ENCODE measurements at places on chromosomes 16 and 17. TPM values are rescaled to one million over a fixed set of nuclear protein-coding genes. Genes with fewer than 3 reads are reported as not detected.

Gene CIBAR2
- total RNA-seq: not detected

Gene PITPNM3
- 18.2 TPM for total RNA-seq

Gene ZP2
- total RNA-seq: 0.25 TPM

Gene CDH5
- 15.2 TPM for total RNA-seq

Gene BICDL2
- total RNA-seq: 83.9 TPM

Gene GPATCH8
- total RNA-seq: 30.3 TPM

Gene PRAC1
- total RNA-seq: 237 TPM

Gene HOXB8
- 7.4 TPM for total RNA-seq

- no peak overlapping the region for H3K4me3 ChIP-seq
- H3K27me3 ChIP-seq: no peaks in the 10 kb centered on the region
- H3K4me1 ChIP-seq: no peaks in the 10 kb centered on the region
- DNase-seq: no peak
- no peak overlapping the region for H3K27ac ChIP-seq
- H3K36me3 ChIP-seq: no peaks in the 10 kb centered on the region
Observed at GRCh38 chr17:12773153-12773552, 16.1 kb upstream of the ARHGAP44 start.

GRCh38 chr16:50535506-50536257 lies 12.5 kb upstream of the NKD1 start:
- no peak overlapping the region for H3K27ac ChIP-seq
- no peaks in the 10 kb centered on the region for H3K36me3 ChIP-seq
- no peaks in the 10 kb centered on the region for H3K27me3 ChIP-seq
- no peak overlapping the region for H3K4me3 ChIP-seq

DNA sequence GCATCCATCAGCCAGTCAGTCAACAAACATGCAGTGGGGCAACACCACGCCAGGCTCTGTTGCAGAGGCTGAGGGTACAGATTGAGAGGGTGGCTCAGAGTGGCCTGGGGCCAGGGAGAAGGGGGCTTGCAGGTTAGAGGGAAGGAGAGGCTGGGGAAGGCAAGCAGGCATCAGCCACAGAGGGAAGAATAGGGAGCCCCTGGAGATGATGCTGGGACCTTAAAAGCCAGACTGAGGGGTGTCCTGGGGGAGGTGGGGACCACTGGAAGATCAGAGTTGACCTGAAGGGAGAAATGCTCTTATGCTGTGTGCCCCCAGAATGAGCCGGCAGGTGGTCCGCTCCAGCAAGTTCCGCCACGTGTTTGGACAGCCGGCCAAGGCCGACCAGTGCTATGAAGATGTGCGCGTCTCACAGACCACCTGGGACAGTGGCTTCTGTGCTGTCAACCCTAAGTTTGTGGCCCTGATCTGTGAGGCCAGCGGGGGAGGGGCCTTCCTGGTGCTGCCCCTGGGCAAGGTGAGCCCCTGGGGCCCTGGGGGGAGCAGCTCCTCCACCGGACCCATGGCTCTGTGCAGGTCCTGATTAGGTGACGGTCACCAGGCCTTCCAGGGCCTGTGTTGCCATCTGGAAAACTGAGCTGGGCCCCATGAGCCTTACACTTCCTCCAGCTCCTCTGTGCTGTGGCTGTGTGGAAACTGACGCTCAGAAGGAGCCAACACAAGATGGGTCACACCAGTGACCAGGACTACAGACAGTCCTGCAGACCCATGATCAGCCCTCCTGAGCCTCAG lies 1.7 kb downstream of the CORO1A start:
- no peaks in the 10 kb centered on the region for H3K4me1 ChIP-seq
- no peaks in the 10 kb centered on the region for H3K27me3 ChIP-seq
- H3K27ac ChIP-seq: peak overlapping the region; percentile 73
- H3K4me3 ChIP-seq: peak overlapping the region; percentile 34
- H3K36me3 ChIP-seq: no peaks in the 10 kb centered on the region

DNA sequence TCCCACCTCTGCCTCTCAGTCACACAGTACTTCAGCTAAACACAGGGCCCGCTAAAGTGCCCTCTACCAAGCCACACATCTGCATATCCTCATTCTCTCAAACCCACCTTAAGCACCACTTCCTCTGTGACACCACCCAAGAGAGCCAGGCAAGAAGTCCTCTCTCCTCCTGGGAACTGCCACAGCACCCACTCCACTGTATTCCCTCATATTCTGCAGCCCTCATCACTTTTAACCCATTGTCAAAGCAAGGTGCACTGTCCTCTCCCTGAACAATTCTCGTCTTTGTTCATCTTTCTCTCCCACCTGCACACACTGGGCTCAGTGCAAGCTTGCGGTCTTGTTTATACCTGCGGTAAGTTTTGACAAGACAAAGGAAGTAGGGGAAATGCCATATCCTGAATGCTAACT lies 13.6 kb downstream of the CHD9 start:
- H3K4me1 ChIP-seq: no peaks in the 10 kb centered on the region
- H3K27me3 ChIP-seq: no peaks in the 10 kb centered on the region
- no peaks in the 10 kb centered on the region for H3K36me3 ChIP-seq
- H3K4me3 ChIP-seq: no peak overlapping the region

- no peaks in the 10 kb centered on the region for H3K27me3 ChIP-seq
- no peak overlapping the region for H3K27ac ChIP-seq
- no peak for DNase-seq
Observed at GRCh38 chr17:42585353-42585752, 7.8 kb upstream of the PSMC3IP start.

DNA sequence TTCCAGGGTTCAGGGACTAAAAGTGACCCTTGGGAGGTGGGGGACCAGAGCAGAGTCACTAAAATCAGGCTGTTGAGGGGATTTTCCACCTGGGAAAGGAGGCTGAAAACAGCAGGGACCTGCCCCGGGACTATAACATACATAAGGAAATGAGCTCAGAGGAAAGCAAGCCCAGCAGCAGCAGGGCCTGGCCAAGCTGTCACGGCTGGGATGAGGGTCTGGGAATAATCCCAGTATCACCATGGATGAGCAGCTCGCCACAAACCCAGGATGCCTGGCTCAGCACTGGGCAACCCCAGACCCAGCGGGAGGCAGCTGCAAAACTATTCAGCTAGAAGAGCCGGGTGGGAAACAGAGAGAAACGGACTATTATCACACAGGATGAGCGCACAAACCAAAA lies 72.4 kb downstream of the RPH3AL start:
- peak; percentile 8 for DNase-seq
- H3K4me3 ChIP-seq: no peak overlapping the region
- no peaks in the 10 kb centered on the region for H3K27me3 ChIP-seq
- no peak overlapping the region for H3K27ac ChIP-seq
- no peaks in the 10 kb centered on the region for H3K4me1 ChIP-seq
- H3K36me3 ChIP-seq: no peaks in the 10 kb centered on the region

DNA sequence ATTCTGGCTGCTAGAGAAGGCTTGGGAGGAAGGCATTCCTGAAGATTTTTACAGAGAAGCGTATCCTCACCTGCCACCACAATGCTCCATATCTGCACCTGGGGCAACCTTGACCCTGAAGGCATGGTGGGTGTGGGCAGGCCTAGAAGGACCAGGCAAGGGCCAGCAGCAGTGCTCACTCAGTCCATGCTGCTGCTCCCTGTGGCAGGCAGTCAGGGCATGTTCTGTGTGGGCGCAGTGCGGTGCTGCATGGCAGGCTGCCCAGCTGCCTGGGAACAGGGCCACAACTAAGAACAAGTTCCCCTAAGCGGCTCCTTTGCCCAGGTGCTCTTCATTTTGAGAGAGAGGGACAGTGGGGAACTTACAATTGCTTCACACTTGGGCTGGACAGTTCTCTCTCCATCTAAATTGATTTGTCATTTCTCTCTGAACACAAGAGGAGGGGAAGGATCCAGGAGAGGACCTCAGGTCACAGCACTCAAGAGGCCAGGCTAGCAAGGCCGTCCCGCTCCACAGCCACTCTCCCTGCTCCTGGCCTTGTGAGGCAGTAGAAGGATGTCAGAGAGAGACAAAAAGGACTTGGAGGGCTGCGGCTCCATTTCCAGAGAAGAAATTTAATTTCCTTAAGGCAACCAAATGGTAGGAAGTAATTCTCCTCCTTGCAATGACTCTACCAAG lies 158.8 kb downstream of the AATF start:
- H3K27me3 ChIP-seq: no peaks in the 10 kb centered on the region
- H3K36me3 ChIP-seq: no peaks in the 10 kb centered on the region
- H3K27ac ChIP-seq: no peak overlapping the region
- no peak for DNase-seq
- no peak overlapping the region for H3K4me3 ChIP-seq
- no peaks in the 10 kb centered on the region for H3K4me1 ChIP-seq

DNA sequence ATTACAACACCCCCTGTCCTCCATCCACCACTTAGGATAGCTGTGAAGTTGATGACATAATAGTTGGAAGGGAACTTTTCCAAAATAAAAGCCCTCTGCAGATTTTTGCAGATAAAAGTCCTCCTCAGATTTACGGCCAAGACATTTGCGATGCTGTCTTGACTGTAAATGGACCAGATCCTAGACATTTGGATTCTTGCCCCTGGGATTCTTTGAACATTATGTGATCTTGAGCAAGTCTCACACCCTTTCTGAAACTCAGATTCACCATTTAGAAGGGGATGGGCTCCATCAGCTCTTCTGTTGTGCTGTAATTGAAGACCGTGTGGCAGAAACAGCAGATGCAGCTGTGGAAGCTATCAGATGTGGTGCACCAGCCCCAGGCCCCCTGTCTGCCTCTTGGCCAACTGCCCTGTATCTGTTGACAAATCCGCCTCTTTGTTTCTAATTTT lies 153.9 kb upstream of the CACNG3 start:
- H3K4me1 ChIP-seq: no peaks in the 10 kb centered on the region
- DNase-seq: no peak
- H3K36me3 ChIP-seq: no peaks in the 10 kb centered on the region
- no peak overlapping the region for H3K4me3 ChIP-seq
- H3K27ac ChIP-seq: no peak overlapping the region

DNA sequence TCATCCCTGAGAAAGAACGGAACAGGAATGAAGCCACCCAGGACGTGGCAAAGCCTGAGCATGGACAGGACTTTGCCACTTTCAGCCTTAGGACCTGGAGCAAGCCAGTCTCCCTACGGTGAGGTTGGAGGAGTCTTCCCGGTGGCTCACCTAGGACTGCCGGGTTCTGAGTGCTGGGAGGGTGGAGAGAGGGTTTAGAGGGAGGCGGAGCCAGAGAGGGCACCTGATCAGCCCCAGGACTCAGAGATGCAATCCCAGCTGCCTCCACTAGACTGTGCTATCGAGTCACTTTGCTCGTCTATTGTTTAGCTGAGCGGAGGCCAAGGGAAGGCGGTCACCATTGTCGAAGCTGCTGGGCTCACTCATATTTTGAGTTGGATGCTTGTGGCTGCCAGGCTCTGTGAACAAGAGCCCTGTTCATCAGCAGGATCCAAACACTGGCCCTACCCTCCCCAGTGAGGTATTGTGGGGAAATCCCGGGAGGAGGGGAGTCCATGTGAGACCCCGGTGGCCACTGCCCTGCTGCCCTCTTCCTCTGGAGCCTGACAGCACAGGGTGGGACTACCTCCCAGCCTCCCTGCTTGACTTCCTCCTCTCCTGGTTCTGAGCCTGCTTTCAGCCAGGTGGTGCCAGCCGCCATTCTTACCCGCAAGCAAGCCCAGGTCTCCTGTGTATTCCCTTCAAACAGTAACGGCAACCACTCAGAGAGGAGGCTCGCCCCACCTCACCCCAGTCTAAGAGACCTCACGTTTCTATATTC lies 7.0 kb downstream of the KRT14 start:
- H3K4me1 ChIP-seq: no peaks in the 10 kb centered on the region
- H3K27me3 ChIP-seq: peaks cover 3% of the 10 kb centered on the region
- no peaks in the 10 kb centered on the region for H3K36me3 ChIP-seq
